GM20000 (cell line): ENCODE measurements at places on chromosomes 4 and X.

GRCh38 chrX:47194194-47194787, 662 bp downstream of the UBA1 start:
- no peak for DNase-seq

DNA sequence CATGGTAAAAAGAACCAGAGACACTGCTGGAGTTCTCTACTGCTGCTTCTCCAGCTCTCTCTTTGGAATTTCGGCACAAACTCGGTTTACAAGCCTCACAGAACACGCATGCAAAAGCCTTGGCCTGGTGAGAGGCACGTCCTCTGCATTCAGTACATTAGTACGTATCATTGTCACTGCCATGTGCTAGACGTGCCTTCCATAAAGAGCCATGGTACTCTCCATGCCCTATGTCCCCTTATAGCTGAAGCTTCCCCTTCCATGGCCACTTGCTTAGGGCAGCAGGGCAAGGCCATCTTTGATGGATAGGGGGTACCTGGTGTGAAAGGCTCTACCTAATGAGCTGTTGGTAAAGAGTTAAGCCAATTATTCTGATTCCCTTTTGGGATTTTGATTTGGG, 35.0 kb downstream of the DIPK2B start:
- no peak for DNase-seq

DNA sequence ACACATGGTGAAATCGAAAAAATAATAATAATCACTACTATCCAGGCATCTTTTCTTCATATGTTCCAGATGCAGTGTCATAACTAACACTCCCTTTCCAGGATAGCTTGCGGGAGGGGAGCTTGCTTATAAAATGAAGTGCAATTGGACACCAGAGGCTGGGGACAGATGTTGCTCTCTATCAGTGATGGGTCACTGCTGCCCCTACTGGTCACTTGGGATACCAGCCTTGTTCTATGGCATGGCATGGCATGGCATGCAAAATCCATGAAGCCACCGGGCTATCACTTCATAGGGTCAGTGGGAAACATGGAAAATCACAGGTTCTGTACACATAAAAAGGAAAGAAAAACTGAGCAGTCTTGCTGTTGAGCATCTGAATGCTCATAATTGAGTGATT, 168.1 kb downstream of the GLRA2 start:
- DNase-seq = peak; percentile 9

DNA sequence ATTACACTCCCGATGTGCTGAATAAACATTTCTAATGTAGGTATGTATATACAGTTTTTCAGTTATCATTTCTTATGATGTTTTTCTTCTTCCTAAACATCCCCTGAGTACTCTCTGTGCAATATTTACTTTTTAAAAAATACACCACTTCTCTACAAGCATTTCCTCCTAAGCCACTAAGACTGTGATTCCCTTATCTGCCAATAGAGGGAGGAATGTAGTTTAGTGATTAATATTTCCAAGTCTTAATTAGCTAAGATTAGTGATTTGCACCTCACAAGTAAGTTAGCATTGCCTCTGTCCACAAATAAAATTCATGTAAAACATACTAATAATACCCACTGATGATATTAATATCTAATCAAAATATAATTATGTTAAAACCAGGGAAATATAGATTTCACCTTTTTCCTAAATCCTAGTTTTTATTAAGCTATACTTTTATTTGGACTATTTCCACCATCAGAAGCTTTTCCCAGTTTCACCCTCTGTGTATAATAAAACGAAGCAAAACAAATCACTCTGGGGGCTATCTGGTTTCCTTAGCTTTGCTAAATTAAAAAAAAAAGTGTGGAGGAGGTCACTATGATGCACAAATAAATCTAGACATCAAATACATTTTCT, 909.1 kb downstream of the FAT4 start:
- no peak for DNase-seq

GRCh38 chr4:16078195-16078760, 5.5 kb downstream of the PROM1 start:
- no peak for DNase-seq

GRCh38 chr4:8043596-8043995, 103.9 kb upstream of the AFAP1 start:
- no peak for DNase-seq

DNA sequence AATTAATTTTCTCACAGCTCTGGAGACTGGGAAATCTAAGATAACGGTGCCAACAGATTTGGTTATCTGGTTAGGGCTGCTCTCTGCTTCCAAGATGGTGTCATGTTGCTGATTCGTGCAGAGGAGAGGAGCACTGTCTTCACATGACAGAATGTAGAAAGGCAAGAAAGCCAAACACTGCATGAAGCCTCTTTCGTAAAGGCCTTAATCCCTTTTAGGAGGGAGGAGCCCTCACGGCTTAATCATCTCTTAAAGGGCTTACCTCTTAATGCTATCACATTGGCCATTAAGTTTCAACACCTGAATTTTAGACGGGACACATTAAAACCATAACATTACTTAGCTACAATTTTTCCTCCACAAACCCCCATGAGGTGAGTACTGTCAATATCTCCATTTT, 174.1 kb downstream of the COX18 start:
- no peak for DNase-seq

DNA sequence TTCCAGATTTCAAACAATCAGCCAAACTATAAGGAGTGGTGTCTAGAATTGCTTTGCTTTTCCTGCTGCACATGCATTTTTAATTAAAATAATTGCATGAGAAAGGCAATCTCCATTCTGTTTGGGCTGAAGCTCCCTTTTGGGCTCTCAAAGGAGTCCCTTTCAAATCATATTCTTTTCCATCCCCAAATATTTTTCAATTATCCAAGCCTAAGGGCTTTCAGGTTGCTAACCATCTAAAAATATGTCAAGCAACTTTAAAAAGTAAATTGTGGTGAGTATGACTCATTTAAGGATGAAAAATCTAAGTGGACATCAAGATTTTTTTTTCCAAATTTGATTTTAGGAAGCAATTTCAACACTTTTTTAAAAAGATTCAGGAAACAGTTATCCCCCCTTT, 28.4 kb downstream of the PIR start:
- DNase-seq = no peak

DNA sequence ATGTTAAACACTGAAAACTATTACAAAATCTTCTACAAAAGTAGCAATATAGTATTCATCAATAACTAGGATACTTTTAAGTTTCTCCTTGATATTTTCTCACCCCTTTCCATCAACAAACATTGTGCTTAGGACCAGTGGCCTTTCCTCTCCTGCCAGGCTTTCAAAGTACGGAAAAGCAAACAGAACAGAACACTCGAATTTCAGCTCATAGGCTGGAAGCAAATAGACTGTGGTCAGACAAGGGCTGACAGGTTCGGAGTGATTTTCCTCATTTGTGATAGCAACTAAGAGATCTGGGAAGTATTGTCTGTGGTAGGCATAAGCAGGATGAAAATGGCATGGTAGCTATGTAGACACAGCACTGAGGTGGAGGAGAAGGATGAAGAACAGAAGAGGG, 68.6 kb upstream of the SORBS2 start:
- DNase-seq = no peak

DNA sequence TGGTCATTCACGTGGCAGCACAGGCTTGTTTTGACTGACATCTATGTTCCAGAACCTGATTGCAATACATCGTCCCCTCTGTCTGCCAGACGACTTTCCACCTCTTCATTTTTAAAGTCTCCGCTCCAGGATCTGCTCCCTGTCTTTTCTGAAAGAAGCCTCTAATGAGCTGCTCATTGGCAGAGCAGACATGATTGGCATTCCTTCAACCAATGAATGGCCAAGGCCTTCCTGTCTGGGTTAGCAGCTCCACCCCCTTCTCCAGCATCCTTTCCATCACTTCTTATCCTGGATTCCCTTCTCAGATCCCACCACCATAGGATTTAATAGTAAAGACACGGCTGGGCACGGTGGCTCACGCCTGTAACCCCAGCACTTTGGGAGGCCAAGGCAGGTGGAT, 202.7 kb upstream of the KLF3 start:
- no peak for DNase-seq

DNA sequence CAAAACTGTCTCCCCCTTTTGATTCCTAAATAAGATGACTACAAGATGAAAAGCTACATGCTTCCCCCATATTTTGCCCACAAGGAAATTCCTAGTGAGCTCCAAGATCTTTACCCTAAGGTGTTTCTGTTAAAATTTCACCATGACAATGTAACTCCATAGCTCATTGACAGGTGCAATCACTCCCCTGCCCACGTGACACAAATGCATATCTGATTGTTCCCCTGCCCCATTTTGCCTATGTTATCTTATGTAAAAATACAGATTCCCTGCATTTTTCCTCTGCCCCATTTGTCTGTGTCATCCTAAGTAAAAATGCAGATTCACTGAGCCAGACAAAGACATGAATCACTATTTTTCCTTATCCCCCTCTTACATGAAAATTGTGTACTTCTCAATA, 66.7 kb downstream of the GPRASP3 start:
- DNase-seq = no peak

- DNase-seq = no peak
These were observed 4.1 kb downstream of the FGA start for GRCh38 chr4:154586296-154587033.

GRCh38 chr4:6909113-6909969, at the start of gene TBC1D14:
Gene TBC1D14 (plus strand): TSS chr4:6909826. CDS start chr4:6923390, 13,564 bp downstream.
- DNase-seq = peak; percentile 99

DNA sequence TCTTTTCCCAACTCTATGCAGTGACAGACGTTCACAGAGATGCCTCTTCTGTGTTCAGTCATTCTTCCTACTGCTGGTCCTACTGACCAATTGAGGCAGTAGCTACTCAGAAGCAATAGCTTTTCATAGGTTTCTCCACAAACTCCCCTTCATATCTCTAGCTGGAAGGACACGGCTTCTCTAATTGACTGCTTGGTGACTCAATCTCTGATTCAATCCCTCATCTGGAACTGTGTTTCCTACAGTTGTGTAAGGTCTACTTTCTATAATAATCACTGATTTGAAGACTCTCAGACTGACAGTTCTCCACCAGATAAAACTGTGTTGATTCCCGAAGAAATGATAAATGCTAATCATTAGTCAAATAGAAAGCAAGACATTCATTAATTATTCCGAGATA, 111.5 kb downstream of the DTHD1 start:
- DNase-seq = no peak

GRCh38 chr4:17780501-17781299, 721 bp downstream of the FAM184B start:
- DNase-seq = no peak

DNA sequence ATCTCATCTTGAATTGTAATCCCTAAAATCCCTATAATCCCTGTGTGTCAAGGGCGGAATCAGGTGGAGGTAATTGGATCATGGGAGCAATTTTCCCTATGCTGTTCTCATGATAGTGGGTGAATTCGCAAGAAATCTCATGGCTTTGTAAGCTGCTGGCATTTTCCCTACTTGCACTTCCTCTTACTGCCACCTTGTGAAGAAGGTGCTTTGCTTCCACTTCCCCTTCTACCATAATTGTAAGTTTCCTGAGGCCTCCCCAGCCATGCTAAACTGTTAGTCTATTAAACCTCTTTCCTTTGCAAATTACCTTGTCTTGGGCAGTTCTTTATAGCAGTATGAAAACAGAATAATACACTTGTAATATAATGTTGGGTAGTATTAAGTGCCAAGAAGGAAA, 1087.4 kb upstream of the SLIT2 start:
- DNase-seq = no peak

DNA sequence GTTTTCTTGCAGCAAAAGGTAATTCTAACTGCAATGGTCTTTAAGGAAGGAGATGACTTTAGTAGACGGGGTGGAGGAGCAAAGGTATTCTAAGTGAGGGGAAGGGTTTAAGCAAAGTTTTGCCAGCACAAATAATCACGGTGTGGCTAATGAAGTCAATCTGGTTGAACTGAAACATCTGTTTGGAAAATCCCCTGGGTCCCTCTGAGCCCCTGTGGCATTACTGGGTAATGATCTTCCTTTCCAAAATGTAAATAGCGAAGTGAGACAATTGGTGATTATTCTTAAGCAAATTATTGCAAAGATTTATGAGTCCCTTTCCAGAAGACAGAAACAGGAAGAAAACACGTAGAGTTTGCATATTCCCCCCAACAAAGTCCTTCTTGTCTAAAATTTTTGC, 47.2 kb downstream of the FGFBP1 start:
- DNase-seq = no peak

- DNase-seq = no peak
These were observed 128.7 kb upstream of the MID1 start for GRCh38 chrX:10749113-10749512.

GRCh38 chr4:23365871-23366556, 523.8 kb downstream of the PPARGC1A start:
- no peak for DNase-seq

DNA sequence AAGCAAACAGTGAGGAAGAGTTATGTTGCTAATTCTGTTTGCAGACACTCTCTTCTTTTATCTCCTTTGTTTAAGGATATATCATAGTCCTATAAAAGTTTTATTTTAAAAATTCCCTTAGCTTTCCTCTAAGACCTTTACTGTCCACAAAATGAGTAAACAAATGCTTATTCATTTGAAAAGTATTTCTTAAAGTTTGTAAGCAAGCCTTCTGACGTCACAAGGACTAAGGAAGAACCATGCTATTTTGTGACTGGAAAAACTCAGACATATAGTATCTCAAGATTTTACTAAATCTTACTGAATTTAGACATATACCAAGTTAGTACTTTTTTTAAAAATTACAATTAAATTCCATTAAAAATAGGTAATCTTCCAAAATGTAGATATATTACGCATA, 5.2 kb upstream of the RBMXL3 start:
- DNase-seq = no peak

DNA sequence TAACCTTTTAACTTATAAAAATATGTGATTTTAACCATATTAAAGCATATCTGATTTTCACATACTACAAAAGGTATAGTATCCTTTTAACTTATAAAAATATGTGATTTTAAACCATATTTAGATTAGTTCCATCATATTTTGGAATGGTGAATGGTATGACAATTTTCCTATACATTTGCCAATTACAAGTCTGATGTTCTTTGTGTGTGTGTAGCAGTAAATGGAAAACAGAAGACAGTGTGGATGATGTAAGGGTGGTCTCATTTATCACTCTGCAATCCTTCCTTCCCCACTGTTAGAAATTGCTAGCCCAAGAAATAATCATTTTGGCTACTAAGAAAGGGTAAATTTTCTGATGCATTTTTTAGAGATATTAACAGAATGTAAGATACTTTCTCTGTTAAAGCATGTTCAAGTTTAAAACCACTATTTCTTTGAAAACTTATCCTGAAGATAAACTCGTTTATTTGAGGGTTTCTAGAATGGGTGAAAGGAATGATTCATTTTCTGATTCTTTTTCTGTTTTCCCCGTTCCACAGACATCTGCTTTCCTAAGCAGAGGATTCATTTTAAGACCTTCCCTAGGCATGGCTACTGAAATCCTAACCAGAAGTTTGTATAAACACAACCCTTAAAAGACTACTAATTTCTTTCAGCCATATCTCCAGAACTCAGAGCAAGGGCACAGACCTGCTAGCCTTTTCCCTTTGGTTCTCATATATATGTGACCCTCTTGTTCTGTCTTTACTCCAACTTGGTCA, 21.0 kb downstream of the NUDT6 start:
- DNase-seq = no peak

- no peak for DNase-seq
These were observed 12.2 kb upstream of the CAMK2D start for GRCh38 chr4:113773756-113774155.
